ENCODE measurements at places on chromosomes 6 and 20.

DNA sequence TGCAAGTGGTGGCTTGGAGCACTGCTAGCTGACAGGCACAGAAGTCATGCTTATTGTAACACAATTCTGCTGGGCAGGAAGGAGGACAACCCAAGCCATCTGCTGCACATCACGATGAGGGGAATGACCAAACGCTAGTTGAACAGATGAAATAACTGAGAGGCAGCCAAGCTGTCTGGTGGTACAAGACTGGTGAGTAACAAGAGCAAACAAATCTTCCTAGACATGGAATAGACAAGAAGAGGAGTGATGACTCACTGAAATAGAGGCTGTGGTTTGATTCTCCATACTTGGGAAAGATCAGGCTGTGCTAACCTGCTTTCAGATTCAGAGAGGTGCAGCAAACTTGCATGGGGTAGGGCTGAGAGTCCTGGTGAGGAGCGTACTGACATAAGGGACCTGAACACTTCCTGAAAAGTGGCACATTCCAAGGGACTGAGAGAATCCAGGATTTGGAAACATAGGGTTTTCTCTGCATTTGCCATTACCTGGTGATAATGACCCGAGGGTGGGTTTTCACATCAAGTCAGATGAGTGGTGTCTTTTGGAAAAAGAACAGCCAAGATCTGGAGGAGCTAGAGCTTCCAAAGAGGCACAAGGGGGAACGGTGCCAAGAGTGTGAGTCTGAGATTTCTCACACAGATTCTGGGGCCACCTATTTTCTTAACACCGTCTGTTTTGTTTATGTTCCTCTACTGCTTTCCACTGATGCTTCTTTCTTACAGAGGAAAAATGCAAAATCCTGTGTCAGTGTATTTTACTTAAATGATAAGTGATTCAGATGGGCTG, 60.0 kb downstream of the PRL start:
- DNase-seq: no peak

GRCh38 chr6:8075185-8075584, 11.0 kb upstream of the BLOC1S5 start:
- DNase-seq: no peak

GRCh38 chr6:105204768-105205167, 25.0 kb upstream of the POPDC3 start:
- DNase-seq: no peak

DNA sequence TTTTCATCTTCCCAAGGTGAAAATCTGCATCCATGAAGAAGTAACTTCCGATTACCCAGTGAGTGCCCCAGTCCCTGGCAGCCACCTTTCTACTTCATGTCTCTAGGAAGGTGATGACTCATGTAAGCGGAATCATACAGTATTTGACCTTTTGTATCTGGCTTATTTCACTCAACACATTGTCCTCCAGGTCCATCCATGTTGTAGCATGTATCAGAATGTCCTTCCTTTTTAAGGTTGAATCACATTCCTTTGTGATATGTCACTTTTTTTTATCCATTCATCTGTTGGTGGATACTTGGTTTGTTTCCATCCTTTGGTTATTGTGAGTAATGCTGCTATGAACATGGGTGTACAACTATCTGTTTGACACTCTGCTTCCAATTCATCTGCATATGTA, 176.3 kb upstream of the CDYL start:
- no peak for DNase-seq

- DNase-seq: no peak
These were observed 539.7 kb downstream of the QKI start for GRCh38 chr6:163954088-163954775.

DNA sequence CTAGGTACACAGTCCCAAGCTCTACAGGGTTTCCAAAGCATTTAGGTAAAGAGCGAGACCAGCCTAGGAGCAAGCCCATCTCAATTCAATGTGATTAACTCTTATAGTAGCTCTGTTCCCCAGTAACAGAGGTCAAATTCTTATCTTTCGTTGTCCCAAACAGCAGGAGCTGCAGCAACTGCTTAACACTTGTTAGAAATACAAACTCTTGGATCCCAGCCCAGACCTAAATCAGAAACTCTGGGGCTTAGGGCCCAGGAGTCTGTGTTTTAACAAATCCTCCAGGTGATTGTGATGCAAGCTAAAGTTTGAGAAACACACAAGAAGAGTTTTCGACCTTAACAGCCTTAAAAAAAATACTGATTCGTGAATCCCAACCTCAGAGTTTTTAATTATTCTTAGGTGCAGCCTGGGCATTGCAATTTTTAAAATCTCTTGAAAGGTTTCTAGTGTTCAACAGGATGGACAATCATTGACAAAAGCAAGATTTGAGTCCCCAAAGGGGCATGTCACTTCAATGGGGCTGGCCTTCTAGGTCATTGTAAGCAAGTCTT, 127.4 kb upstream of the HCRTR2 start:
- DNase-seq: no peak

DNA sequence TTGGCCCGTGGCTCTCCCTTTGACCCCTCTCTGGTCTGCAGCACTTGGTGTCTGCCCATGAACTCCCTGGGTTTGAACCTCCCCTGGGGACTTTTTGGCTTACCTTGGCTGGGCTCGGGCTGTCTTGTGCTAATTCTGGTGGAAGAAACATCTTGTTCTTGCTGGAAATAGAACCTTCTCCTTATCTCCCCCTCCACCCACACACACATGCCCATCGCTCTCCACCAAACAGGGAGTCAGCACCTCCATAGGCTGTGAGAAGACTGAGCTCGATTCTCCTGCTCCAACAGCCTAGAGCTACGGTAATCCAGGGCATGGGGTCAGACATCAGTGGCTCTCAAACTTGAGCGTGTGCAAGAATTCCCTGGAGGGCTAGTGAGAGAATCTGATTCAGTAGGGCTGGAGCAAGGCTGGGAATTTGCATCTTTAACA, 114.4 kb upstream of the SLC22A23 start:
- DNase-seq: no peak

Measured in right kidney (tissue), 9 donors.